ENCODE measurements at places on chromosomes 3 and 15. TPM values are rescaled to one million over a fixed set of nuclear protein-coding genes. Genes with fewer than 3 reads are reported as not detected.

The GREM1 gene
- 122 TPM for total RNA-seq

The GP5 gene
- total RNA-seq = not detected

The ZNF774 gene
- total RNA-seq = 8.3 TPM

The RTF1 gene
- 32.2 TPM for total RNA-seq

The GOLGA6B gene
- not detected for total RNA-seq

The HAUS2 gene
- 25.8 TPM for total RNA-seq

- no peak for DNase-seq
Measured at GRCh38 chr3:130773366-130773765, 26.7 kb upstream of the PIK3R4 start.

DNA sequence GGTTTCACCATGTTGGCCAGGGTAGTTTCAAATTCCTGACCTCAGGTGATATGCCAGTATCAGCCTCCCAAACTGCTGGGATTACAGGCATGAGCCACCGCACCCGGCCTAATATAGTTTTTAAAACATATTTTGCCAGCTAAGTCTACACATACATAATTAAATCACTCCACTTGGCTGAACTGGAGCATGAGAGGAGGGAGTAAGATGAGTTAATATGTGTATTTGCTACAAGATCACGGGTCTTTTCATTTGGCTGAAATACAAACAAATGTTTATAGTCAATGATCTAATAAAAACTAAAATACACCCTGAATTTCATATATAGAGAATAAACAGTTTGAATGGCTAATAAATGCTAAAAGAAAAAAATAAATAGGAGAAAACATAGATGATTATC lies 25.3 kb downstream of the SLC30A4 start:
- DNase-seq = no peak

DNA sequence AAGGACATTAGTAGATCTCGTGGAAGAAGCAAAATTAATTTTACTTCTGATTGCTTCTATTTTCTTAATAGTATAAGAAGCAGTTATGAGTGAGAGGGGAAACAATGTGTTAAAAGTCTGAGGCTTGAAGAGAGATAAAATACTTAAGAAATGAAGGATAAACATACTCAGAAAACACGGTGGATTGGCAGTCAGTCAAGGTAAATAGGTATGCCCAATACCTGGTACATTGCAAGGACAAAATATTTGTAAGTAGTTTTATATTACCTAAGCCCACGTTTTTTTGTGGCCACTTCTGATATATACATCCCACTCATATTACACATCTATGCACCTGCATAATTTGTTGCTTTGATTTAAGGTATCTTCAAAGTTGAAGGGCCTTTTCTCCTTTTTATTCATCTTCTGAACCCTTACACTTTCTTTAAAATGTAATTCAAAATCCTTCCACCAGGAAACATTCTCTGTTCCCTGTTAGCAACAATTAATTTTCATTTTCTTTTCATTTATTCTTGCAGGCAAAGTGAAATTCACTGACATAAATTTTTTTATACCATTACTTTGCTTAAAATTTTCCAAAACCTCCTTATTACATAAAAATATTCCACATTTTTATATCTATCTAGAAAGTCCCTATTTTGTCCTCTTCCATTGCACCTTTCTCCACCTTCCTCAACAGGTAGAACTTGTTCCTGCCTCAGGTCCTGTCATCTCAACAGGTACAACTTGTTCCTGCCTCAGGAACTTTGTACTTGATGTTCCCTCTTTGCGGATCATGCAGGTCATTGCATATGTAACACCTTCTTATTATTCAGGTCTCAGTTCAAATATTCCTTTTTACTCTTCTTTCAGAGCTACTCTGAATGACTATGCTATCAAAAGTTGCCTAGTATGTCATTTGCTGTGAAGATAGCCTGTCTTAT lies 755.7 kb upstream of the ALCAM start:
- DNase-seq = no peak

- DNase-seq = no peak
Measured at GRCh38 chr15:60883691-60884640, 345.1 kb downstream of the RORA start.

DNA sequence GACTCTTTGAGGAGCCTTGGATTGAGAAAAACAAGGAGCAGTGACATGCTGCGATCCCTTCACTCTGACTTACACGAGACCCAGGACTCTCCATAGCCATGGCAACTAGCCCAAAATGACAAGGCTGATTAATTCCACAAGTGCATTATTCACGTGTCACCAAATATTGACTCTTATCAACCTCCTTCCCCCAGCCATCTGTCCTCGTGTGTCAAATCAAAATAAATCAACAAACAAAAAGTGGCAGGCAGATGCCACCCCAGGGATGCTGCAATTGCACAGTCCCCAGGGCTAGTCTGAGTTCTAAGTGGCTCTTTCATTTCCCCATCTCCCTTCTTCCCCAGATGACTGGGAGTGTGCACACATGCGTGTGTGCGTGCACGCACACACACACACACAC lies 104.9 kb downstream of the AQP9 start:
- no peak for DNase-seq

DNA sequence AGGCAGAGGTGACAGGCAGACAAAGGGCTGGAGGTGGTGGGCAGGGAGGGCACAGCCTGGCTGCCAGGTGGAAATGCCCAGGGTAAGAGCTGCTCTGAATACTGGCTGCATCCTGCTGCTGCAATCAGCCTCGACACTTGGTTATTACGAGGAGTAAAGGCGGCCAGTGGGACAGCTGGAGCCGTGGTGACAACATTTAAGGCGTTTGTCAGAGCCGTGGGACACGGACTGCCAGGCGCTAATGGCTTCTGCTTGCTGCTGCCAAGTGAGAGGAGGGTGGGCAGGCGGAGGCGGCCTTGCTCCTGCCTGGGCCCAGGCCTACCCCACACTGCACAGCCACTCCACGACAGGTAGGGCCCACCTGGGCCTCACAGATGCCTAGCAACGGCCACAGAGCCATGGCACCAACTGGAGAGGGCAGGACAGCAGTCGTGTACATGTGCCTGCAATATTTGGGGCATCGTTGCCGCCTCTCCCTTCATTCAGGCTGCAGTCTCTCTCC lies 49.2 kb upstream of the TMEM115 start:
- no peak for DNase-seq

DNA sequence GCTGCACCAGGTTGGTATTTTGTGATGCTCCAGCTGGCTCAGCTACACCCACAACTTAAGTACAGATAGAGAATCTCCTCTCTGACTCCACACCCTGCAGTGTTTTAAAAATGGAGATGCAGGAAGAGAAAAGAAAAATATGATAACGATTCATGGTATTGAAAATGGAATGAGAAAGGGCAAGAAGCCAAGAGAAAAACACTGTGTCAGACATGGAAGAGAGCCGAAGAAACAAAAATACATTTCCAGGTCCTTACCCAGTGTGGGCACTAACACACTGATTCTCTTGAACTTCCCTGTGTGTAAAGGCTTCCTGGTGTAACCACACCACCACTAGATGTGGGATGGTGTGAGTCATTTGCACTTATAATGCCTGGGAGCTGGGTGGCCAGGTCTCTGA lies 93.1 kb downstream of the GMPS start:
- no peak for DNase-seq

DNA sequence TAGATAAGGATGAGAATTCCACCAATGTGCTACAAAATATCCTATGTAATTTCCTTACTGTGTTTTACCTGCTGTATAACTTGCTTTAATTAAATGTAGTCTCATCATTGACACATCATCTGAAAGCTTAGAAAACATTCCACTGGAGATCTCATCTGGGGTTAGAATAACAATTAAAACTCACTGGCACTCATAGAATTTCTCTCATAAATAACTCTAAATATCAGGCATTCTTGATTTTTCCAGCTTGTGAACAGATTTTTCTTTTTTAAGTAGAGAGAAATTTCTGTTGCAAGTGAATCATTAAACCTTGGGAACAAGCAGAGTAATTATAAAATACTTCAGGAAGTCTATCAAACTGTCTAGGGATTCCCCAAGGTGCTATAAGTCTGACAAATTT lies 843.8 kb downstream of the NAALADL2 start:
- no peak for DNase-seq

Data from vagina (tissue), 2 donors.